ENCODE measurements at places on chromosomes 1 and 21.

DNA sequence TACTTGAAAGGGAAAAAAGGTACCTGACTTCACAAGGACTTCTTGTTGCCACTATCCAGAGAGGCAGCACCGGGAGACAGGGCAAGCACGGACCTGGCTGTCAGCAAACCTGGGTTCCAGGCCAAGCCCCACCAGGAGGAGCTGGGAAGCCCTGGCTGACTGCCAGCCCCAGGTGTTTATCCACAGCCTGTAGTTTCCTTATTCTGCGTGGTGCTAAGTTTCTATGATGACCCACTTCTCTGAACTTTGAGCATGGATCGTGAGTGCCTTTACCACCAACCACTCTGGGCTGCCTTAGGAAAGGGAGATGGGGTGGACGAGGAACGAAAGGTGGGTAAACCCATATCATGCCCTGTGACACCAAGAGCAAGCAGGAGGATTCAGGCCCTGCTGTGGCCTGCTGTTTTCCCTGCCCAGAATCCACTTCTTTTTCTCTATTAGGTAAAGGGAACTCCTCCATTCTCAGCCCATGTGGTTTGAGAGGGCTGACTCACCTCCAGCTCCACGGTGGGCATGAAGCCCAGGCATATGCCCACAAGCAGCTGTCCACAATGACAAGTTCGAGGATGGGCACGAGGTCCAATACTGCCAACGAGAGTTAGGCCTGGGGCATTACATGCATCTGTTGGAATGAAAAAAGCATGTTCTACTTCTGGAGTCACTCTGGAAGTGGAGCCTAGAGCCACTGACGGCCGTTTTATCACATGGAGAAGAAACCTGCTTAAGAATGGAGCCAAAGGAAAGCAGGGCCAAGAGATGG is 20.3 kb downstream of the TSPAN2 start:
- DNase-seq = peak; percentile 56

- DNase-seq = peak; percentile 16
Measured at GRCh38 chr1:74790453-74790852, 57.5 kb downstream of the TYW3 start.

DNA sequence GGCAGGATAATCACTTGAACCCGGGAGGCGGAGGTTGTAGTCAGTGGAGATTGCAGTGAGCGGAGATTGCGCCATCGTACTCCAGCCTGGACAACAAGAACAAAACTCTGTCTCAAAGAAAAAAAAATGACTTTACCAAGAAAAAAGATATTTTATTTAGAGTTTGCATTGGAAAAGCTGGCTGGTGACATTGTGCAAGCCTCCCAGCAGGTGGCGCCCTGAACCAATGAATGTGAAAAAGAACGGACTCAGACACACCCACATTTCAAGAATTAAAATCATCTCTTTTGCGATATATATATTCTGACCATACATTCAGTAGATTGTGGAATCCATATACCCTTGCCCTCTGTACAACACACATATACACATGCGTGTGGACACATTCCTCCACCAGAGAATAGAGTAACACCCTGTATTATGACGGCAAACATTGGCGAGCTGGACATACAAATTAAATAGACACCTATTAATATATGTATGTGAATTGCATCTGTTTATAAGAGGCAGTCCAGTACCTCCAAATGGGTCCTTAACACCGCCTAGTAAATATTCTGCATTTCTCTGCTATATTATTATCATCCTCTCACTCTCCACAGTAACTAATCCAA is 39.0 kb upstream of the CADM3 start:
- DNase-seq = peak; percentile 23

DNA sequence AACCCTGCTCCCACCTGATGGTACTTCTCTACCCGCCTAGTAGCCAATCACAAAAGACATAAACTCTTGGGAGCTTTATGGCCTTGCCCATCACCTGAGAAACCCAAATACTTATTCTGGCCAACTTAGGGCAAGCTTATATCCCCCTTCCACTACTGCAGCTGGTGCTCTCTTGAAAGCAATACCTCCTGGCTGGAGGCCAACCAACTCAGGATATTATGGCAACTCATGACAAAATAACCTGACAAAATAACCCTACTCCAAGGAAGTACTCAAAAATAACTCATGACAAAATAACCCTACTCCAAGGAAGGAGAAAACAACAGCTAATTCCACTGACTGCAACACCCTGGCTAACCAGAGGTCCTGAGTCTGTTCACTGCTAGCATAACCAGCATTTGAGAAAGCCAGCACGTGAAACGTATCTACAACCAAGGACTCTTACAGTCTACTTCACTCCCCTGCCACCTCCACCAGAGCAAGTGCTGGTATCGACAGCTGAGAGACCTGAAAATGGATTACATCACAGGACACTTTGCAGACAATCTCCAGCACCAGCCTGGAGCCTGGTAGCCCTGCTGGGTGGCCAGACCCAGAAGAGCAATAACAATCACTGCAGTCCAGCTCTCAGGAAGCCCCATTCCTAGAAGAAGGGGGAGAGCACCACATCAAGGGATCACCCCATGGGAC is 179.9 kb downstream of the COL24A1 start:
- no peak for DNase-seq

Data from HS-5 (cell line).